ENCODE measurements at places on chromosomes 4 and X. TPM values are rescaled to one million over a fixed set of nuclear protein-coding genes. Genes with fewer than 3 reads are reported as not detected.

Gene DCAF12L1
- not detected for polyA plus RNA-seq

Gene GPRIN3
- 0.01 TPM for polyA plus RNA-seq

Gene TLR1
- 17.9 TPM for polyA plus RNA-seq

GRCh38 chr4:184655889-184656869, 6.6 kb downstream of the PRIMPOL start:
- H3K4me1 ChIP-seq: peaks cover 7% of the 10 kb centered on the region
- no peak overlapping the region for H3K4me3 ChIP-seq
- no peak overlapping the region for H3K27ac ChIP-seq
- DNase-seq: no peak
- no peaks in the 10 kb centered on the region for H3K27me3 ChIP-seq

Gene ARHGAP6
- polyA plus RNA-seq: 0.67 TPM

DNA sequence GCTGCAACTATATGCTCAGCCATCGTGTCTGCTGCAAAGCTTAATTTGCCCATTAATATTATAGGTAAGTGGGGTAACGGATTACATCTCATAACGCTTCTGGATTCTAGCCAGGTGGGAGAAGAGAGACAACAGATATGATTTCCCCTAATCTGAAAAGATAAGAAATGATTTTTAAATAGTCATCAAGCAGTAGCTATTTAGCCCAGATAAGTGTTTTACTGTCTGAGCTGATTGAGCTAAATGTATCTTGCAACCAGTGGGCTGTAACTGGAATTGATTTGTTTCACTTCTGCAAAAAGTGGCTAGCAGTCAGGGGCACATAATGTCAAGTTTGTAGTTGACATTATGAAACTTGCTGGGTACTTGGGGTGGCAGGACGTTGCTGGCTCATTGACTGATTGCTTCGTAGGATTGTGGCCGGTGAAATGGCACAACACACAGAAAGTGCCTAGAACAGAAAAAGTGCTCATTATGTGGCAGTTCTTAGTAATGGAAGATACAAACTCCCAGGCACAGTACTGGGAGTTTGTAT, 18.5 kb downstream of the LAP3 start:
- peaks cover 11% of the 10 kb centered on the region for H3K36me3 ChIP-seq
- peak; percentile 67 for DNase-seq
- peaks cover 31% of the 10 kb centered on the region for H3K4me1 ChIP-seq
- no peaks in the 10 kb centered on the region for H3K27me3 ChIP-seq
